Central memory CD8-positive, alpha-beta T cell (primary cell): ENCODE measurements at places on chromosomes 7 and 10.

DNA sequence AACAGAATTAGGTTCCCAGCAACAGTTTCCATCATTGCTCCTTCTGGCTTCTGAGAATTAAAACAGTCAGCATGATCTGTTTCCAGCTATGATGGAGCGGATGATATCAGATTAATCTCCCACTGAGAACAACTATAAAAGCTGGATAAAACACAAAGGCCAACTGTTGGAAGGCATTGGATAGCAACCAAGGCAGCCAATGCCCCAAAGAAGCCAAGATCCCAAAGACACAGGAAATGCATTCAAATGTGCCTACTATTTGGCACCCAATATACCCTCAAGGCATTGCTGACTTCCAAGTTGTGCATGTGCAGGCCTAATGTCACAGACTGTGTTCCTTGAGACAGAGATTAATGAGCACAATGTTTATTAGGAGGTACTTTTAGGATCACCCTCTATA is 259.3 kb downstream of the ARHGAP12 start:
- DNase-seq: no peak

- DNase-seq: no peak
Measured at GRCh38 chr7:26305090-26305868, 13.6 kb downstream of the SNX10 start.

DNA sequence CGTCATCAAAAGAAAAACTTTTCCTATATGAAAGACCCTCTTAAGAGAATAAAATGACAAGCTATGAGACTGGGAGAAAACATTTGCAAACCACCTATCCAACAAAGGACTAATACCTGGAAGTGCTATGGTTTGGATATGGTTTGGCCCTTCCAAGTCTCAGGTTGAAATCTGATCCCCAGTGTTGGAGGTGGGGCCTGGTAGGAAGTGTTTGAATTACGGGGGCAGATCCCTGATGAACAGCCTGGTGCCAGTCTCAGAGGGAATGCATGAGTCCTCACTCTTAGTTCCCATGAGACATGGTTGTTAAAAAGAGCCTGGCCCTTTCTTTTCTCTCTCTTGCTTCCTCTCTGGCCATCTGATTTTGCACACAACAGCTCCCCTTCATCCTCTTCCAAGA is 6.3 kb downstream of the ALDH18A1 start:
- DNase-seq: no peak

- DNase-seq: no peak
Measured at GRCh38 chr10:60883187-60883586, 60.8 kb downstream of the RHOBTB1 start.

DNA sequence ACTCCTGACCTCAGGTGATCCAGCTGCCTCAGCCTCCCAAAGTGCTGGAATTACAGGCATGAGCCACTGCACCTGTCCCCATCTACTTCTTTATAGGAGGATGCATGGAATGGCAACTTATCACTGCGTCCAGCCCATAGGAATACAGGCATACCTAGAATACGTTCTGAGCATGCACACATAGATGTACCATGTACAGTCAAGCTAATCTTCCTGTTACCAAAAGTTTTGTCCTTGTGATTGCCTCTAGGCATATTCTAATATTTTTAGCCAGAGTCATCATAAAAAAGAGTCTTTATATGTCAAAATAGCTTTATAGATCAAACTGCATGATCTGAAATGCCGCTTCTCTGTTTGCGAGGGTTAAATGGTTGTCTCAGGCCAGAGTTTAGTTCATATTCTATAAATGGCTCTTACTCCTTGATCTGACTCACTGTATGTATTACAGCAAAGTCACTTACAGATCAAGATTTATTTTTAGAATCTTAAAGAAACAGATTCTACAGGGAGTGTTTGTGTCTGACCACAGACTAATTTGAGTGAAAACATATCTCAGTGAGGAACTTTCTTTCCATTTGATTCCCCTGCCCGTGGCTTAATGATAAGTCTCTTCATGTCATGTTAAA is 210.9 kb downstream of the CREB5 start:
- DNase-seq: no peak

GRCh38 chr7:135842446-135843179 is 94.0 kb upstream of the FAM180A start:
- no peak for DNase-seq
